ENCODE measurements at places on chromosomes 5 and 9.

GRCh38 chr9:69078581-69078980 lies 43.0 kb downstream of the FXN start:
- DNase-seq = no peak

GRCh38 chr5:40605295-40605958 lies 74.3 kb upstream of the PTGER4 start:
- no peak for DNase-seq

- peak; percentile 94 for DNase-seq
These were observed 3.7 kb upstream of the WDR31 start for GRCh38 chr9:113343732-113344231.

DNA sequence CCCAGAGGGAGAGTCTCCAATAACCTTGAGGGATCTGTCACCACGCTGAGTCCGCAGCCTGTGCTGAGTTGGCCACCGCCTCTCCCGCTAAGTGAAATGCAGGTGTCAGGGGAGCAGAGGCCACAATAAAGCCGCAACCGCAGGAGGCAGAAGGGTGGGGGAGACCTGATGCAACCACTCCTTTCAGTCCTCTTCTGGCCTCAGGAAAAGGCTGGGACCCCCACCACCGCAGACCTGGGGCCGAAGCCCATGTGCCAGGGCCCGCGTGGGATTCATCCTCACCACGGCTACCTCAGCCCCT lies 576 bp downstream of the MAP1B start:
- peak; percentile 59 for DNase-seq

GRCh38 chr5:56845277-56845676 lies 29.9 kb downstream of the MAP3K1 start:
- DNase-seq = no peak

DNA sequence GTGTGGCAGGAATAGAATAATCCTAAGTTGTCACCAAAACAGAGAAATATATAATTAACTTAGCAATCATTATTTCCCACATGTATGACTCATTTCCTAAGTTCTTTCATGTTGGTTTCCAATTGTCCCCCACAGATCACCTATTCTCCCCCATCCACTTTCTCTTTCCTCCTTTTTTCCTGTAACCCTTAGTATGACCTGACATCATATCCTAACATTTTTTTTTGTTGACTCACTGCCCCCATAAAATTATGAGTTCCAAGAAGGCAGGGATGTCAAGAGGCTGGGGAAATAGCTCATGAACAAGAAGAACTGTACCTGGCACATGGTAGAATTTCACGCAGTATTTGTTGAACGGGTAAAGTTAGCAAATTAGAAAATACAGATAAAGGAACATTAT lies 186.7 kb downstream of the DCP2 start:
- no peak for DNase-seq

DNA sequence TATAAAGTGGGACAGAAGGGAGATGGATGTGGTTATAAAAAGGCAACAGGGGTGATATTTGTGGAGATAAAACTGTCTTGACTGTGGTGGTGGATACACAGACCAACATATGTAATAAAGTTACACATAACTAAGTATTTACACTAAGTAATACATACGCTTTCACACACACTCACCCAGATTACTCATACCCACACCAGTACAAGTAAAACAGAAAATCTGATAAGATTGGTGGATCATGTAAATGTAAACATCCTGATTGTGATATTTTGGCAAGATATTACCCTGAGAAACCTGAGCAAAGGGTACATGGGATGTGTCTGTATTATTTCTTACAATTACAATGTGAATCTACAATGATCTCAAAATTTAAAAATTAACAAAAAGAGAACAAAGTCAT lies 53.3 kb upstream of the SLIT3 start:
- no peak for DNase-seq

GRCh38 chr9:115525111-115526058 lies 407.4 kb upstream of the TNC start:
- DNase-seq = no peak

DNA sequence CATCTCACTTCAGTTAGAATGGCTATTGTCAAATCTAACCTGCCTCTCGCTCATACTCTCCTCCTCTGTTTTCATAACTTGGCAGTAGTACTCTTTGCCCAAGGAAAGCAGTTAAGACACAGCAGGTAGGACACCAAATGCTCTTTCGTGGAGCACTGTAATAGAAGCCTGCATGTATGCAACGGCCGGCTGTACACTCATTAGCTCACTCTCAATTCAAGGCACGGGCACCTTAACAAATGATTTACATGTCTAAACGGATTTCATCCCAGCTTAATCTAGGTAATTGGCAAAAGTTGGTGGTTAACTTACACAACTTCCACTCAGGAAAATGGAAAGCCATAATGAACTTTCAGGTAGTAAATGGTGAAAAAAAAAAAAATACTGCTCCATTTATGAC lies 14.9 kb downstream of the DEPDC1B start:
- DNase-seq = no peak
